ENCODE measurements at places on chromosomes 4 and X. TPM values are rescaled to one million over a fixed set of nuclear protein-coding genes. Genes with fewer than 3 reads are reported as not detected.

DNA sequence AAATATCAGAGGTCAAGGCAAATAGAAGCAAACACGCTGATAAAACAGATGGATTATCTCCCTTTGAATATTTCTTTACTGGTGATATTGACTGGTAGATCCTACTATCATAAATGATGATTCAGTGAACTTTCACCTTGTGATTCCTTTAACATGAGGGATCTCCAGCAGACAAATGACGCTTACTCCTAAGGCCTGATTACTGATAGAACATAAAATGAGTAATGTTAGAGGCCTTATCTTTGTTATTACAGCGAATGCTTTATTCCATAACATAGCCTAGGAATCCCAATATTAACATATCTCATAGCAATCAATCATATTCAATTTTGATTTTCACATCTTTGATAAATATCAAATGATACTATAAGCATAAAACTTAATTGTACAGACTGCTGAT, 152.3 kb downstream of the SLC10A7 start:
- no peak for DNase-seq
- no peak overlapping the region for H3K4me3 ChIP-seq
- H3K27ac ChIP-seq = no peak overlapping the region

The EFHC2 gene
- total RNA-seq = 1.8 TPM

DNA sequence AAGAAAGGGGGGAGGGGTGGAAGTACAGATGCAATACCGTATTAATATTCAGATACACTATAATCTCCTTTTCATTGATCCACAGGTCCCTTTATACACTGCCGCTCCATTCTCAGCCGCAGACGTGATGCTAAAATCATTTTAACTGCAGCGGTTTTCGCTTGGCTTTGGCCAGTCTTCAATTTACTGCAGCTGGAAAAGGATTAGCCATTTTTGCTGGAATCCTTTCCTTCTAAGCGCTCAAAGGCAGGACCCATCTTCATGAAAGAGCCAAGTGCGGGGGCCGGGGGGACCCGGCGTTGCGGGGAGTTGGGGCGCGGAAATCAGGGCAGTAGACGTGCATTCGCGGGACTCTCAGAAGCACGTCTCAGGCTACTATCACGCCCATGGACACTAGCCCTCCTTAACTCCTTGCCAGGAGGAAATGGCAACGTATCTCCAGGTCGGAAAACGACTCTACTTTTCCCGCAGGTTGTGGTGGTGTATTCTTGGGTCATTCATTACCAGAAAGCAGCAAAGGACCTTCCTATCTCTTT, 1.7 kb upstream of the PCDH10 start:
- H3K27ac ChIP-seq = no peak overlapping the region
- no peak for DNase-seq
- H3K4me3 ChIP-seq = peak overlapping the region; percentile 40
- no peaks in the 10 kb centered on the region for H3K36me3 ChIP-seq
- H3K4me1 ChIP-seq = no peaks in the 10 kb centered on the region

- no peak for DNase-seq
- H3K4me3 ChIP-seq = no peak overlapping the region
- no peaks in the 10 kb centered on the region for H3K4me1 ChIP-seq
- no peaks in the 10 kb centered on the region for H3K27me3 ChIP-seq
- H3K36me3 ChIP-seq = no peaks in the 10 kb centered on the region
These were observed 36.6 kb downstream of the GRSF1 start for GRCh38 chr4:70802928-70803580.

The HSFX2 gene
- total RNA-seq = not detected

DNA sequence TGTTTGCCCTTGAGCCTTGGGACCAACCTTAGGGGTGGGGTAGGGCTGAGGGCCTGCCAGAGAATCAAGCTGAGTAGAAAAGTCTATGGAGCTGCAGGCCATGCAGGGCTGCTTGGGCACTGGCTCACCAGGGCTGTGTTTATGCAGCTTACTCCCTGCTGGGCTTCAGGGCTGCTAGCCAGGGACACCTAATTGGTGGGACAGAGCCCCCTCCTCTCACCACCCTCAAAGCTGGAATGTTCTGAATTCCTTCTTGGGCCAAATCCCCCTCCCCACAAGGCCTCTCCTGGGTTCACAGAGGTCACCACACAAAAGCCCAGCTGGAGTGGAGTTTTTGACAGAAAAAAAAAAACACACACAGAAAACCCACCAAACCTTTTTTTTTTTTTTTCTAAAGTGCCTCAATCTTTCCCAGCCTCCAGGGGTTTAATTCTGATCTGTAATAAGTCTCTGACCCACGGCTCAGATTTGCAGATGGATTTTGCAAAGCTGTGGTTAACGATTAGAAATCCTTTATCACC, at the start of gene CLDN2:
Gene CLDN2 (plus strand): TSS at position 471 of the 521 bp plus-strand sequence. CDS start 7,827 bp downstream, outside the sequence.
- no peaks in the 10 kb centered on the region for H3K27me3 ChIP-seq
- H3K36me3 ChIP-seq = no peaks in the 10 kb centered on the region
- H3K4me1 ChIP-seq = no peaks in the 10 kb centered on the region
- no peak within 1 kb of the TSS for H3K27ac ChIP-seq
- no peak within 1 kb of the TSS for H3K4me3 ChIP-seq

The KCNIP4 gene
- total RNA-seq = 0.35 TPM

All from ovary (tissue), 10 donors.